ENCODE measurements at places on chromosomes 4 and X. TPM values are rescaled to one million over a fixed set of nuclear protein-coding genes. Genes with fewer than 3 reads are reported as not detected.

The CBLL2 gene
- total RNA-seq = not detected

The GCNA gene
- total RNA-seq = 0.78 TPM

The LIAS gene
- total RNA-seq = 13.8 TPM

The TSC22D3 gene
- 437 TPM for total RNA-seq

The ASB12 gene
- 0.19 TPM for total RNA-seq

The CXorf65 gene
- total RNA-seq = not detected

The NPFFR2 gene
- not detected for total RNA-seq

The ADH1C gene
- 1.1 TPM for total RNA-seq

The KCND1 gene
- 1.8 TPM for total RNA-seq

The HADH gene
- 55.4 TPM for total RNA-seq

The MPP1 gene
- total RNA-seq = 47.3 TPM

- no peaks in the 10 kb centered on the region for H3K36me3 ChIP-seq
- peak; percentile 17 for DNase-seq
- H3K27me3 ChIP-seq = peaks cover 10% of the 10 kb centered on the region
- no peak overlapping the region for H3K4me3 ChIP-seq
- no peaks in the 10 kb centered on the region for H3K4me1 ChIP-seq
Measured at GRCh38 chrX:132592880-132593279, 104.0 kb upstream of the MBNL3 start.

DNA sequence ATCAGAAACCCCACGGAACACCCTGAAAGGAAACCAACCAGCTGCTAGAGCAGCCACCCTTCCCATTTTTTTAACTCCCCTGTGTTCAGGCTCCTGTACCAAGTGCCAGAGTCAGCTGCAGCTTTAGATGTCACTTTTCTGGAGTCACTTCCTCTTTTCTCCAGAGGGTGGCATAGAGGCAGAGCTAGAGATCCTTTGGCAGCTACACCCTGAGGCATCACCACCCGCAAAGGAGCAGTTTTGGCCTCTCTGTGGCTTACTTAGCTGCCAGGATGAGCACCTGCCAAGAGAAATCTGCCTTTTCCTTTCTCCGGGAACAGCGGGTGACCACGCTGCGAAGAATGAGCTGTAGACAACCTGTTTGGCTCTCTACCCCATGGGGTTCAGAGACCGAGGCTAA is 58.0 kb upstream of the CHRDL1 start:
- DNase-seq = no peak
- no peak overlapping the region for H3K4me3 ChIP-seq
- H3K36me3 ChIP-seq = no peaks in the 10 kb centered on the region
- H3K27me3 ChIP-seq = peaks cover 40% of the 10 kb centered on the region

GRCh38 chrX:97876697-97877407 is 993.1 kb downstream of the RPA4 start:
- H3K4me3 ChIP-seq = no peak overlapping the region
- no peak overlapping the region for H3K27ac ChIP-seq
- no peaks in the 10 kb centered on the region for H3K36me3 ChIP-seq
- no peaks in the 10 kb centered on the region for H3K4me1 ChIP-seq
- no peak for DNase-seq

GRCh38 chrX:39249999-39250398 is 448.7 kb downstream of the MID1IP1 start:
- no peak overlapping the region for H3K4me3 ChIP-seq
- no peaks in the 10 kb centered on the region for H3K36me3 ChIP-seq
- no peak for DNase-seq
- H3K4me1 ChIP-seq = no peaks in the 10 kb centered on the region
- no peak overlapping the region for H3K27ac ChIP-seq

GRCh38 chrX:28016823-28017222 is 35.6 kb upstream of the DCAF8L1 start:
- H3K36me3 ChIP-seq = no peaks in the 10 kb centered on the region
- no peak overlapping the region for H3K27ac ChIP-seq
- peaks cover 5% of the 10 kb centered on the region for H3K27me3 ChIP-seq
- H3K4me1 ChIP-seq = no peaks in the 10 kb centered on the region
- H3K4me3 ChIP-seq = no peak overlapping the region

DNA sequence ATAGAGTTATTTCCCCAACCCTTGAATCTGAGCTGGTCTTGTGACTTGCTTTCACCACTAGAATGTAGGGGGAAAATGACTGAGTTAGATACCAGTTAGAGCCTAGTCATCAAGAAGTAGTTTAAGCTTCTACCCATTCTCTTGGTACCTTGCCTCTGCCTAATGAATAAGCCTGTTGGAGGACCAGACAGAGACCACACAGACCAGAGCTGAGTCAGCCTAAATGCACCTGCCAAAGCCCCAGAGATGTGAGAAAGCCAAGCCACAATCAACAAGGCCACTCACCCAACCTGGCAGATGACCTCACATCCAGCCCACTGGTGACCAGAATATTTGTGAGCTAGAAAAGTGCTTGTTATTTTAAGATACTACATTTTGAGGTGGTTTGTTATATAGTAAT is 85.2 kb upstream of the DCLK2 start:
- no peak overlapping the region for H3K4me3 ChIP-seq
- no peaks in the 10 kb centered on the region for H3K4me1 ChIP-seq
- no peak overlapping the region for H3K27ac ChIP-seq
- DNase-seq = no peak
- no peaks in the 10 kb centered on the region for H3K27me3 ChIP-seq

- no peak overlapping the region for H3K27ac ChIP-seq
- no peak for DNase-seq
- no peaks in the 10 kb centered on the region for H3K4me1 ChIP-seq
- H3K36me3 ChIP-seq = no peaks in the 10 kb centered on the region
Measured at GRCh38 chr4:99219479-99219878, 433 bp upstream of the ADH6 start.

- H3K4me3 ChIP-seq = no peak overlapping the region
- DNase-seq = no peak
- no peaks in the 10 kb centered on the region for H3K36me3 ChIP-seq
- no peak overlapping the region for H3K27ac ChIP-seq
- no peaks in the 10 kb centered on the region for H3K4me1 ChIP-seq
Measured at GRCh38 chrX:56231537-56232090, 542 bp upstream of the KLF8 start.

DNA sequence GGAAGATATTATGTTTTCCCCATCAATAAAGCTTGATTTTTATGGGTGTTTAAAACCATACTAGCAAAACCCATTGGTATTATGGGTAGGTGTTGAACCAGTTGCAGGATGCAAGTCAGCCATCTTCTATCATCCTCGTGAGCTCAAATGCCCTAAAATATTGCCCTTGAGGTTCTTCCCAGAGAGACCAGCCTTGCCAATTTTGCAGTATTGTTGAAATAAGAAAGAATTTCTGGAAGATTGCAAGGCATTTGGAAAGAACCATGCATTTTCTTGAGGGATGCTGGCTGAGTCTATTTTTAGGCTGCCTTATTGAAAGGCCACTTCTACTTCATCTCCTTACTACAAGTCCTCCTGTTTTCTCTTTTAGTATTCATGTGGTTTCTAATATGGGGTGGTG is 60.9 kb upstream of the SOD3 start:
- H3K4me3 ChIP-seq = no peak overlapping the region
- H3K27ac ChIP-seq = no peak overlapping the region
- no peaks in the 10 kb centered on the region for H3K36me3 ChIP-seq

DNA sequence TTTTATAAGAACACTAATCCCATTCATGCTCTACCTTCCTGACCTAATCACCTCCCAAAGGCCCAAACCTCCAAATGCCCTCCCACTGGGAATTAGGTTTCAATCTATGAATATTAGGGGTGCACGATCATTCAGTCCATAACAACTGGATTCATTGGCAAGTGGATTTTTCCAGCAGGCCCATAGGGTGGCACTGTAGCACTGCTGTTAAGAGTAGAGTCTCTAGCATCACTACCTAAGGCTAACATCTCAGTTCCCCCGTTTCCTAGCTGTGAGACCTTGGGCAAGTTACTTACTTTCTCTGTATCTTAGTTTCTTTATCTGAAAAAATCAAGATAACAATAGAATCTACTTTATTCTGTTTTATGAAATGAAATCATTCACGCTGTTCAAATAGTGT is 315.8 kb downstream of the STIM2 start:
- no peak overlapping the region for H3K27ac ChIP-seq
- H3K4me3 ChIP-seq = no peak overlapping the region
- H3K4me1 ChIP-seq = no peaks in the 10 kb centered on the region
- no peak for DNase-seq
- H3K36me3 ChIP-seq = no peaks in the 10 kb centered on the region

GRCh38 chr4:138890891-138891570 is 124.5 kb upstream of the NOCT start:
- DNase-seq = no peak
- H3K4me3 ChIP-seq = no peak overlapping the region
- H3K27me3 ChIP-seq = no peaks in the 10 kb centered on the region
- H3K4me1 ChIP-seq = no peaks in the 10 kb centered on the region
- no peak overlapping the region for H3K27ac ChIP-seq

DNA sequence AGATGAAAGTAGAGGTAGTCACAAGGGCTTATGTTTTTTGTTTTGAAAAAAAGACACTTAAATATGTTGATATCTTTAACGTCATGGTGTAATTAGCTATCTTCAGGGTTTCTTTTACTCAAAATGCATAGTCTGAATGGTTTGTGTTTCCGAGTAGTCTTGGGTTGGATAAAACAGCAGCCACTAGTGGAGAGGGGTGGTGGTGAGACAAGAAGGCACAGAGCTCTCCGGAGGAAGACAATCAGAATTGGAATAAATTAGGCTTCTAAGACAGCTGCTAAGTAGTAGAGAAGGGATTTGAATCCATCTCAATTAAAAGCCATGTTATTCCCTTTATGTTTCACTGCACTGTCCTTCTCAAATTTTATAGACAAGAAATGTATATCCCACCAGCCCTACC is 240.4 kb upstream of the VEGFC start:
- DNase-seq = no peak
- H3K4me1 ChIP-seq = peaks cover 4% of the 10 kb centered on the region
- H3K36me3 ChIP-seq = no peaks in the 10 kb centered on the region
- no peaks in the 10 kb centered on the region for H3K27me3 ChIP-seq
- no peak overlapping the region for H3K27ac ChIP-seq

GRCh38 chr4:8862800-8863685 is 8.6 kb downstream of the HMX1 start:
- H3K27me3 ChIP-seq = peaks cover 94% of the 10 kb centered on the region
- no peaks in the 10 kb centered on the region for H3K4me1 ChIP-seq
- H3K27ac ChIP-seq = no peak overlapping the region
- no peaks in the 10 kb centered on the region for H3K36me3 ChIP-seq
- no peak for DNase-seq
- no peak overlapping the region for H3K4me3 ChIP-seq

GRCh38 chrX:10173331-10173900 is 16.6 kb downstream of the CLCN4 start:
- H3K27me3 ChIP-seq = peaks cover 5% of the 10 kb centered on the region
- DNase-seq = peak; percentile 57
- no peak overlapping the region for H3K27ac ChIP-seq
- H3K36me3 ChIP-seq = no peaks in the 10 kb centered on the region
- H3K4me3 ChIP-seq = peak overlapping the region; percentile 15
- peaks cover 5% of the 10 kb centered on the region for H3K4me1 ChIP-seq

- no peak overlapping the region for H3K27ac ChIP-seq
- peaks cover 7% of the 10 kb centered on the region for H3K27me3 ChIP-seq
- no peak for DNase-seq
Measured at GRCh38 chrX:8848911-8849310, 47.7 kb upstream of the FAM9A start.

DNA sequence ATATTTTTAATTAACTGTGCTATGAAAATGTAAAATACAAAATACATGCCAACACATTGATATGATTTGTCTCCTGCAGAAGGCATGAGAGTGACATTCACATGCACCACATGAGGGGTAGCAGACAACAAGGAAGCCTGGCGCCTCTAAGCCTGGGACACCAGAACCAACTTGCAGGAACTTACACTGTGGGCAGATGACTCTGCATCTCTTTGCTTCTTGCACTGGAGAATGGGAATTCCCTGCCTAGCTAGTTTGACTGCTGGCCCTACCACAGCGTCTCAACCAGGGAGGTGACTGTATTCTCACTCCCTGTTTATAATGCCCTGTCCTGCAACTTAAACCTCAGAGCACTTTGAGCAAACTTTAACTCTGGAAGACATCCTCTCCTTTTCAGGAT is 40.5 kb downstream of the PAGE2 start:
- peaks cover 19% of the 10 kb centered on the region for H3K27me3 ChIP-seq
- H3K4me3 ChIP-seq = no peak overlapping the region
- no peak for DNase-seq
- no peak overlapping the region for H3K27ac ChIP-seq
- H3K36me3 ChIP-seq = no peaks in the 10 kb centered on the region

- H3K4me1 ChIP-seq = no peaks in the 10 kb centered on the region
- peaks cover 77% of the 10 kb centered on the region for H3K27me3 ChIP-seq
- no peaks in the 10 kb centered on the region for H3K36me3 ChIP-seq
- H3K27ac ChIP-seq = no peak overlapping the region
Measured at GRCh38 chrX:114584375-114584943, 573 bp downstream of the HTR2C start.

DNA sequence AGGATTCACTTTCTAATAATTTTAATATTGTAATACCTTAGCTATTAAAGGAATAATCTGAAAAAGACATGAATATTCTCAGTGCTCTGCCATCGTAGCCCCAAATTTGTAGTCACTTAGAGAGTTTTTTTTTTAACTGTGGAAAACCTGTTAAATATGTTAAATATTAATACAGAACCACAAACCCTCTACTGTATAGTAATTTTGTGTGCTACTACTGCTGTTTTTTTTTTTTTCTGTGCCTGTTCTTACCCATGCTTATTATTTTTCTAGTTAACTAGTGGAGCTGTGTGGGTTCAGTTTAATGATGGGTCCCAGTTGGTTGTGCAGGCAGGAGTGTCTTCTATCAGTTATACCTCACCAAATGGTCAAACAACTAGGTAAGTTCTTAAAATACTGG is 15.8 kb downstream of the PLK4 start:
- no peak overlapping the region for H3K27ac ChIP-seq
- no peak overlapping the region for H3K4me3 ChIP-seq
- no peaks in the 10 kb centered on the region for H3K27me3 ChIP-seq

DNA sequence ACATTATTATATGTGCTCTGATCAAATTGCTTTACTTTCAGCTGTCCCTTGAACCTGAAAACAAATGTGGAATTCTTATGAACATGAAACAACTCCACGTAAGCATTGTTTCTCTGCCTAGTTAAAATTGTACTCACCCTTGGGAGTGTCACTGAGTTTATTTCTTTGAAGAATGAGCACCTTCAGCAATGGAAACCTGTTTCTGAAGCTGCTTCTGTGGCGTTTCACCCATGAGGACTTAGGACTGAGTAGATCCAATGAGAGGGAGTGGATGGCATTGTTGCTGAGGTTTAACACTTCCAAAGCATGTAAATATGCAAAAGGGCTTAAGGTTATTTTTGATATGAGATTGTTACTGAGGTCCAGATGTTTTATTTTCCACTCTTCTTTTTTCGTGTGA is 3.2 kb downstream of the LRRC66 start:
- H3K27me3 ChIP-seq = no peaks in the 10 kb centered on the region
- H3K4me1 ChIP-seq = no peaks in the 10 kb centered on the region
- no peak for DNase-seq
- H3K4me3 ChIP-seq = no peak overlapping the region

DNA sequence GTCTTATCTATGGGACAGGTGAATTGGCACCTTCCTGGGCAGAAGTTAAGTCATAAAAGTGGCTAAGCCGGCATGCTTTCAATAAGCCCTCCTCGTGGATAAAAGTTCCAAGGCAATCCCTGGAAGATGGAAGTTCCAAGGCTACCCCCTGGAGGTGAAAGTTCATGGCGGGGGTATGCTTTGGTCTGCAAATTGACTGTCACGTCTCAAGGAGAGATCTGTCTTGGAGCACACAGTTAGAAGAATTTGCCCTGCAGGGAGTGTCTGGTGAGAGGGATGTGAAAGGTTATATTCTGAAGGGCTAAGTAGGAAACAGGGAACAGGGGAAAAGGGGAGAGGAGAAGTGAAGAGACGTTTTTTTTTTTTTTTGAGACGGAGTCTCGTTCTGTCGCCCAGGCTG is 26.2 kb upstream of the GPR173 start:
- no peak overlapping the region for H3K27ac ChIP-seq
- H3K4me1 ChIP-seq = no peaks in the 10 kb centered on the region
- no peak for DNase-seq
